Stimulated activated CD8-positive, alpha-beta memory T cell treated with anti-CD3 and anti-CD28 coated beads, Interleukin-2, amount 100 ng/mL, for 1 hour (primary cell): ENCODE measurements at places on chromosomes 6 and 20.

GRCh38 chr6:90502866-90503407, 83.9 kb downstream of the MAP3K7 start:
- no peak for DNase-seq

GRCh38 chr6:780706-781105, 87.8 kb upstream of the EXOC2 start:
- no peak for DNase-seq

DNA sequence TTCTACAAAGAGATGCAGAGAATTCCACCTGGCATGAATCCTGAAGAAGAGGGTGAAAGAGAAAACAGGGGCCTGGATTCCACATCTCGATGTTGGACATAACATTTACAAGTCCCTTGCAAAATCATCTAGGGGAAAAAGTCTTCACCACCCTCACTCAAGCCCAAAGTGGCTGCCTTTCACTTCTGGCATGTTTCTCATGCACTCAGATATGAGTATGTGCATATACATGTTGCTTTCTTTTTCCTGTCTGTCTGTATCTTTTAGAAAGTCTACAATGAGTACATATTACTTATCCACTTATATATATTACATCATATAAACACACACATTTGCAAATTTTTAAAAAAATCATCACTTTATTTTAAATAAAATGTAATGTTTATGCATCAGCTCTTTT, 159.3 kb downstream of the KIF6 start:
- no peak for DNase-seq

DNA sequence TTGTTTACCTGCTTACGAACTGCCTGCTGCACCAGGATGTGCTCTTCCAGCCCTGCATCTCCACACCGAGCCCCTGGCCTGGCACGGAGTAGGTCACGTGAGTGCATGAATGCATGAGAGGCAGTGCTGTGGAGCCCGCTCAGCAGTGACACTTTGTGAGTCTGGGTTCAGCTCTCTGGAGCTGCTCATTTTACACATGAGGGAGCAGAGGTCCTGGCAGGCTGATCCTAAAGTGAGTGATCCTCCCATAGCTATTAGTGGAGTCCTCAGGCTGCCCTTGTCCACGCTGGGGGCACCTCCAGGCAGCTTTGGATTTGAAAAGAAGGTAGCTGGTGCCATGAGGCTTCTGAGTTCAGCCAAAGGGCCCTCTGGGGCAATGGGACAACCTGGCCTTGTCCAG, 64.2 kb downstream of the EDN3 start:
- no peak for DNase-seq

DNA sequence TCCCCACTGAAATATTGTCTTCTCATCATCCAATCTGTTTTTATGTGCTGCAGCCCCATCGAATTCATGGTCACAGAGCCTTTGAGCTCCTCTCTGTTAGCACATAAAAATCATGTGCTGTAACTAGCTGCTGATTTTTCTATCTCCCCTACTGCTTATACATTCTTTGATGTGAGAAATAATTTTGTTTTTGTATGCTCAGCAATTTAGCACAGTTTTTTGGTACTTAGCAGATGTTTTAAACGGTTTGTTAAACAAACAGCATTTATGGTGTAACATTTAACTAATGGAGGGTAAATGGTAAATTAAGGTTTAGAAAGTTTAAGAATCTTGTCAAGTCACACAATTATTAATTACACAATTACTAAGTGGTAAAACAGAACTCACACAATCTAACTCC, 131.8 kb upstream of the C6orf118 start:
- no peak for DNase-seq

DNA sequence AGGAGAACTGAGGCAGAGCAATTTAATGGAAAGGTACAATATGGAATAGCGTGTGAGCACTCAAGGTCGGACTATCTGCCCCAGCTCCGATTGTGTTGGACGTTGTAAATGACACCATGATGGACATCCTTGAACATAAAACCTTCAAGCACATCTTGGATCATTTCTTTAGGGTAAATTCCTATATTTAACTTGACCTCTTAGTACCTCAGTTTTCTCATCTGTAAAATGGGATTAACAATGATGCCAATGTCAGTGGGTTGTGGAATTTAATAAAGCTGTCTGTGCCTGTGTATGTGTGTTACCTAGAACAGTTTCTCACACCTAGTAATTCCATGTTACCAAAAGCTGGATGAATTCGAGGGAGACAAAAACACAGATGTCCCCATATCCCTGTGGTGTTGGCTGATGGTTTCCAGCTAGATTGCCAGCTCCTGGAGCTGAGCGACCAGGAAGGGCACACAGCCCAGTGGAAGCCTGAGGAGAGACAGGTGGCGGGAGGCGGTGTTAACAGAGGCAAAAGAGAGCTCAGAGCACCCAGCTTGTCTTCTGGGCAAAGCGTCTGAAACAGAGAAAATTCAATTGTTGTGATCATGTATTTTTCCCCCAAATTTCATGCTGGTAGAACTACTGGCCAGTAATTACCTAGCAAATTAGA, 32.6 kb downstream of the MDFI start:
- no peak for DNase-seq

GRCh38 chr20:22776369-22776768, 192.0 kb upstream of the FOXA2 start:
- DNase-seq, result no peak

DNA sequence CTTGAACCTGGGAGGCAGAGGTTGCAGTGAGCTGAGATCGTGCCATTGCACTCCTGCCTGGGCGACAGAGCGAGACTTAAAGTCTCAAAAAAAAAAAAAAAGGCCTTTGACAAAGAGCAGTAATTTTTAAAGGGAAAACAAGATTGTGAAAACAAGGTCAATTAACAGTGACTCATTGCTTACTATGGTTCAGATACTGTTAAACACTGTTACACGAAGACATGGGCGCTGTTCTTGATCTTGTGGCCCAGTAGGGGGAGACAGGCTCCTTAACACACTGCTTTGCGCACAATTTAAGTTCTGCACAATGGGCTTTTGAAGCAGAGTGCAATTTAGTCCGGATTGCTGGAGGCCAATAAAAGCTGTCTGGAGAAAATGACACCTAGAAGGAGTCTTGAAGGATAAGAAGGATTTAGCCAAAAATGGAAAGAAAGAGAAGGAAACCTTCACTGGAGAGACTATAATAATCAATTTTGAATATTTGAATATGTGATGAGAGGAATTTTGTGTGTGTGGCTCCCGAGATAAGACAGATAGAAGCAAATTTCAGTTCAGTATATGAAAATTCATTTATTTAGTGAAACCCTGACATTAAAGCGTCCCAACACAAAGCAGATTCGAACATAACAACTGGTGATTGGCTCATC, 6.0 kb upstream of the LATS1 start:
- peak; percentile 14 for DNase-seq

DNA sequence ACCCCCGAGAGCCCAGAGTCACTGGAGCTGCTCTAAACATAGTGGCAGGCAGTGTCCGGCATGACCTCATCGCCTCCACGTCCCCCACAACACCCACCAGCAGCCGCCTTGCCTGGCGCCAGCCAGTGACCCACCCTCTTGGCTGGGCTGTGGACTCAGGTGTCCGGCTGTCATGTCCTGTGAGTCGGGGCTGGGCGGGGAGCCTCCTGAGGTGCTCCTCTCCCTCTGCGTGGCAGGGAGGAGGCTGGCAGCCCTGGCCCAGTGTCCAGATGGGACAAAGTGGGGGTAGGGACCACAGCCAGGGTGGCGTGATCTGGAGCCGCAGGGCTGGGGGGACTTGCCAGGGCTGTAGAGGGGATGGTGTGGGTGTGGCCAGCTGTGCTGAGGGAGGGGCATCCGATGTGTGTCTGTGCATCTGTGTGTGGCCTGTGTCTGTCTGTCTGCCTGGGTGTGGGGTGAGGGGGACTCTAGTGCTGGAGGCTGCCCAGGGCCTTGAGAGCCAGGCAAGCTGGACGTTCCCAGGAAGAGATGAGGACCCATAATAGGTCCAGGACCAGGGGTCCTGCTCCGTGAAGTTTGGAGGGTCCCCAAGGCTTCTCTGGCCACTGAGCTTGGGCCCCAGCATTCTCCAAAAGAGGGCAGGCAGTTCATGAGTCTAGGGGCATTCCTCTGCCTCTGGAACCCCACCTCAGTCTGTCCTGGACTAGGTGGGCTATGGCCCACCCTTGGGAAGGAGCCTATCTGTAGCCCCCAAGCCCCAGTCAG, 2.3 kb upstream of the SOX18 start:
- DNase-seq, result no peak

- DNase-seq, result no peak
Observed at GRCh38 chr6:13188306-13188705, 140.0 kb downstream of the TBC1D7 start.

DNA sequence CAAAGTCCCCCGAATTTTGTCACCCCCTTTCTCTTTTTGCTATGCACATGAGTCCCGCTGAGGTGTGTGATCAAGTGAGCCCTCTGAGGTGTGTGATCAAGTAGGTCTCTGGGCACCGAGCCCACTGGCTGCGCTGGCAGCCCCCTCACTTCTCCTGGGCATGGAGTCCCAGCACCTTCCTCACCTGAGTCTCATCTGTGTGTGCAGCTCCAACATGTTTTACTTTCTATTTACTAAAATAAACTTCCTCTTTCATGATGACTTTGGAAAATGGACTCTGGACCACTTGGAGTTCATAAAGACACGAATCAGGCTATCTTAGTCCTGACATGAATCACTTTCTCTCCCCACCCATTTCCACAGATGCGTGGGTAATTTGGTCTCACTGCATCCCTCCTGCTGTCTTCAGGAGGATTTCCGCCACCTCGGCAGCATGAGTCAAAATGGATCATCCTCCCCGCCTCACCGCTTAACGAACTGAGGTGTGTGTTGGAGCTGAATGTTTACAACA, 39.8 kb downstream of the PRDM1 start:
- DNase-seq, result no peak

- no peak for DNase-seq
Observed at GRCh38 chr20:7695635-7696034, 244.6 kb downstream of the HAO1 start.

DNA sequence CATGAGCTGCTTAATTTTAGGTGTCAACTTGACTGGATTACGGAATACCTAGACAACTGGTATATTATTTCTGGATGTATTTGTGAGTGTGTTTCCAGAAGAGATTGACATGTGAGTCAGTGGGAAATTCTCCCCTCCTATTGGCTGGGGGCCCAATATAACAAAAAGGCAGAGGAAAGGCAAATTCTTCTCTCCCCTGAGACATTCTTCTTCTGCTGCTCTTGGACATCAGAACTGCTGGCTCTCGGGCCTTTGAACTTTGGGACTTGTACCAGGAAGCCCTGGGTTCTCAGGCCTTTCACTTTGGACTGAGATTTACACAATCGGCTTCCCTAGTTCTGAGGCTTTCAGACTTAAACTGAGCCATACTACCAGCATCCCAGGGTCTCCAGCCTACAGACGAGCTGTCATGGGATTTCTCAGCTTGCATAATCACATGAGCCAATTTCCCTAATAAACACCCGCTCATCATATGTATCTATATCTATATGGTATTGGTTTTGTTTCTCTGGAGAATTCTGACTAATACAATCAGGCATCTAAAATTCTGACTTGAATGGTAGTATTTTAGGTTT, 7.6 kb upstream of the BTN3A3 start:
- DNase-seq, result no peak

- DNase-seq, result no peak
Observed at GRCh38 chr20:57930351-57930750, 220.5 kb upstream of the PMEPA1 start.

DNA sequence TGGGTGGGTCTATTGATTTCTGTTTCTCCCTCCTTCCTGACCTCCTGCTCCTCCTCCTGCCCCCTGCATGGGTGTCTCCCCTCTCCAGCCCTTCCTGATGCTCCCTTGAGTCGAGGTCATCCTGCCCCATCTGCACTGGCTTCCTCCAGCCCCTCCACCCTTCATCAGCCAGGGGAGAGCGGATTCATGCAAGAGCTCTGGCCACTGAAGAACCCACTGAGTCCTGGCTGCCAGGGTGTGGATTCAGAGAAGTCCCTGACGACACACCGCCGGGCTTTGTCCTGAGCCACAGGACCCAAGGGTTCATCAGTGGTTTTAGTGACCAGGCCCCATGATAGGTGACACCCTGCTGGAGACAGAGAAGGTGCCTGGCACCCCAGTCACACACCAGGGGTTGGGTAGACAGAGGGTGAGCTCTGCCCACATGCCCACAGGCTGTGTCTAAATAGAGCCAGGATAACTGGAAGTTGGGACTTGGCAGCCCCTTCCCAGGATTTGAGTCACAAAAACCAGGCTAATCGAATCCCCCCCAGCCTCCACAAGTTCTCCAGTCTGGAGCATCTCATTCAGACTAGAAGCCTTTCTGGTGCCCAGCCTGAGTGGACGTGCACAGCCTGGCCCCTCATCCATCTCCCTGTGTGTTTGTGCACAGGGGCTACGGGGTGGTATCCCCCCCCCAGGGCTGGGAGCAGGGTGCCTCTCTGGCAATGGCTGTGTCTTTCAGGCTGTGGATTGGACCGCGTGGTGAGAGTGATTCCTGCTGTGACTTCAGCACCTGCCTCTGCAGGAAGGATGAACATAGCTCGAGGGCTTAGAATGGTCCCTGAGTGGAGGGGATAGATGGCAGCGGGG, 1.2 kb downstream of the GFRA4 start:
- DNase-seq, result no peak

GRCh38 chr6:8958894-8959511, 523.7 kb upstream of the SLC35B3 start:
- DNase-seq, result no peak

DNA sequence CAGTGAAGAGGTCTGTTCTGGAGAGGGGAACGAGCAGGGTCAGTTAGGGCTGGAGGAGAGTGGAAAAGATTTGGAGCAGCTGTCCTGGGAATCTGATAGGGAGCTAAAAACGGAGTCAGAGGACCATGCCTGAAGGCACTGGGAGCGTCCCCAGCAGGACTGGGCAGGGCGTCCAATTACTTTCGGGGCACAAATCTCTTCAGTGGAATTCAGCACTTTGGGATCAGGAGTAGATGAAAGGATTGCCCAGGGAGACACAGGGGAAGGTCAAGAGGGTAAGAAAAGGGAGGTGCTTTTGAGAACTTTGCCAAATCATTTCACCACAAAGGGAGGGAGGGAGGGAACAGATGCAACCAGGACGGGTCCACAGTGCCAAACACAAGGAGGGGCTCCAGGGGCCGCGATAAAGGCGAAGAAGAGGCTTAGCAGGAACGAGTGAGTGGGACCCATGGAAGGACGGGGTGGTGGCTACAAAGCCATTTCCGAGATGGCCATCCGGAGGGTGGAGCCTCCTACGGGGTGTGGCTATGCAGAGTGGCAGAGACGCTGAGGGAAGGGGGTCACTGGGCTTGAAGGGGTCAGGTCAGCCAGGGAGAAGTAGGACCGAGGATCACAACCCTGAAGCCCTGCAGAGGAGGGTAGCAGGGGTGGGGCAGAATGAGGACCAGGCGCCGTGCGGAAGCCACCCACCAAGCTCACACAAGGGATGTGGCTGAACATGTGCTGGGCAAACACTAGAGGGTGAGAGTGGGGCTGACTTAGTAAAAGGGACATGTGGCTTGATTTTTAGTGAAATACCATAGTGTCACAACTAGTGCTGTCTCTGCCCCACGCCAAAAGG, 180.0 kb upstream of the RREB1 start:
- DNase-seq, result no peak

GRCh38 chr6:110636781-110637180, 160.4 kb upstream of the SLC22A16 start:
- no peak for DNase-seq

DNA sequence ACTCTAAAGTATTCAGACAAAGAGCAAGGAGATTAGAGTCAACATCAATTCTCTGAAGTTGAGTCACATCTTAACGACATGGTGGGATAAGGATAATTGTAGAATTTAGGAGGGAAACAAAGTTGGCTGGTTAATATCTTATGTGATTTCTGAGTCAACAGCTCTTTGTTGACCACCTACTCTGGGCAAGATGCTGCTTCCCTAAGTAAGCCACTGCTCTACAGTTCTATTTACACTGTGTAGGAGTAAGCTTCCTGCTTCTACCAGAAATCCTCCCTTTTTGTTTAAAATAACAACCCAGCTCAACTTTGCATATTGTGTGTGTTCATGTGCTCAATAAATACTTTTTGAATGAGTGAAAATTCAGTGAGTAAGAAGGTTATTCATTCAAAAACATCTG, 3.1 kb downstream of the HS3ST5 start:
- no peak for DNase-seq
